ENCODE measurements at places on chromosomes 4 and X.

GRCh38 chr4:82891707-82892466, 934 bp upstream of the SEC31A start:
- DNase-seq: no peak

GRCh38 chrX:136047969-136048368, 62.7 kb downstream of the SLC9A6 start:
- no peak for DNase-seq

DNA sequence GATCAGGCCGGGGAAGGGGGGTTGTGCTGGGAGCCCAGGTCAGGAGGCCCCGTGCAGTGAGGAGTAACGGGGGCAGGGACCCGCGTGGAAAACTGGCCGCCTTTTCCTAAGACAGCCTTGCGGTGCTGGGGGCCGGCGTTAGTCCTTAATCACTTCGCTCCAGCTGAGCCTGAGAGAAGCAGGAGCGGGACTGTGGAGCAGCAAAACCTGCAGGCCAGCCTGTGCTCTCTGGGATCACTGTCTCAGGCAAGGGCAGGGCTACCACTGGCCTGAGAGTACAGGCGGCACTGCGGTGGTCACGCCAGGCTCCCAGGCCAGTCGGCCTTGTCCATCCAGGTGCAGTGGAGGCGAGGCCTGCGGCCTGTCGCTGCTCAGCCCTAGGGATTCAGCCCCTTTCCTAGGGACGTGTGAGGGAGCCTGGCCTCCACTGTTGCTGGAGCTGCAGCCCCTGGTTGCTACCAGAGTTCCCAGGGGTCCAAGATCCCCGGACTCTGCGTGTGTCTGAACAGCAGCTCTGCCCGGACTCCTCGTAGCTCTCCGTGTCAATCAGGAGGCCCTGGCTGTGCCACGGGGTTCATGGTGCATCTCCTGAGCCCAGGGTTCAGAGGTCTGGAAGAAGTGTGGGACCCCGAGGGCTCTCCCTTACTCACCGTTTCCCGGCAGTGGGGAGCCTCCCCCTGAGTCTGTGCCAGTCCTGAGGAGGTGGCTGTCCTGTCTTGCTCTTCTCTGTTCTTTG, 2141.7 kb upstream of the TENM3 start:
- DNase-seq: no peak

DNA sequence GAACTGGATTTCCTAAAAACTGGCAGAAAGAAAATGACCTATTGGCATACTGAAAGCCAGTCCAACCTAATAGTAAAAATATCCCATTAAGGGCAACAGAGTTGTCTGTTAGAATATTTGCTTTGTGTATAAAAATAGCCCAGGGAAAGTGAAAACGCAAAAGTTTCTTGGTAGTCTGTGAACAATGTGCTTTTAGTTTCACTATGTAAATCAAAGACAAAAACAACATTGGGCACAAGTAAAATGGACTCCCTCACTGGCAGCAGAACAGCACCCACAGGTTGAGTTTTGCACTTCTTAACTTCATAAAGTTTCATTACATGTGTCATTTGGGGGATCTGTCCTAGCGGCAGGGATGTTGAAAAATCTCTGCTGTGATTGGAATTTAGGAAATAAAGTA, 4.3 kb upstream of the FGG start:
- DNase-seq: no peak

DNA sequence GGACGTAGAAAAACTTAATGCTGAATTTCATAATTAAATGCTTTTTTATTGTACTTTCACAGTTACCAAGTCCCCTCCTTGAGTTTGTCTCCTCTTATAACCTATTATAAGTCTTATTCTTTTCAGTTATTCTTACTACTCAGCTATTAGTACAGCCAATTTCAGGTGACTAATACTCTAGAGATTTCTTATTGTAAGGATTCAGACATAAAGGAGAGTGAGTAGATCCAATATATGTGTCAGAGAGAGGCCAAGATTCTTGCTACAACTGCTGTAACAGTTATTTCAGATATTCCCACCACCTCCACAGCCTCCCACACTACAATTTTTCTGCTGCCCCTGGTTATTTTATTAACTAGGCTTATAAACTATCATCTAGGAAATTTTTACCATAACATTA, 274.5 kb downstream of the GPAT3 start:
- peak; percentile 10 for DNase-seq

GRCh38 chr4:53608242-53608641, 17.0 kb upstream of the LNX1 start:
- no peak for DNase-seq

DNA sequence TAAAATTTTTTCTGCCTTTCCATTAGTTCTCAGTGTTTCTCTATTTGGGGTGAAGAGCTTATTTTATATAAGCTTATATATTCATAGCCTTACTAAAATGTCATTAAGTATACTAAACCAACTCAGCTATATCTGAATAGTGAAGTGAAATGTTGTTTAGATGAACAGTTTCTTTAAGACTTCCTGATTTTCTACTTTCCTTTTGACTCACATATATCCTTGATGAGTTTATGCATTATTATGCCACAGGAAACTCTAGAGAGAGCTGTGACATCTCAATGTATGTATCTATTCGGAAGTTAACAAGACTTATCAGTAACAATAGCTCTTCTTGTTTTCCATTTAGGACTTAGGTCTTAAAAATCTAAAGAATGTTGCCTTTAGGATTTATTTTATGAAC, 1491.8 kb upstream of the IGFBP7 start:
- DNase-seq: no peak

DNA sequence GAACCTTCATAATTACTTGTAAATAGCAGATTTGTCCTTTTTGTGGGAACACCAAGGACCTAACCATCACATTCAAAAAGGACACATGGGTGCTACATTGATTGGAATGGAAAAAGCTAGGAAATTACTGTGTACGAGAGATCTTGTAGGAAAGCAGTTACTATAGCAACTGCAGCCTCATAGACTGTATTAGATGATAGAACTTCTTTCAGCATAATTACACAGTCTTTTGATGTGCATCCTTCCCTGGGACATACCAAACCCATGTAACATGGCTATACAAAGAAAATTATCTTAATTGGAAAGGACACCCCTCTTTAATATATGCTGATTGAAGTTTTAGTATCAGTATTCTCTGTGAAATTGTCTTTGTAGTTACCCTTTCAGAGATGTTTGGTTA, 130.7 kb upstream of the CTSO start:
- DNase-seq: no peak

DNA sequence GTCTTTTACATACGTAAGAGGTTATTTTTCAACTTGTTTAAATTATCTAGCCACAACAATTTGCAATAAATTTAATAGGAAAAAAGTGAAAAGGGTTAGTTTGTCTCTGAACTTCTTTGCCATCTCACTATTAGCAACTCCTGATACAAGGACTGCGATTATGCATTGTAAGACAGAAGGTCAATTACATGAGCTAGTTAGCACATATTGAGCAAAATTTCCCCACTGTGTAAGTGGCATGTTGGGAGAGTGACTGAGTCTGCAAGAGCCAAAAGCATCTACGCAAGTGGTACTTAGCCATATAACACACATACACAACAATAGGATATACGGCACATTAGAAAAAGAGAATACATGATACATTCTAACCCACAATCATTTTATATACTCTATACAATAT, 927.2 kb downstream of the STPG2 start:
- DNase-seq: no peak

- DNase-seq: no peak
Measured at GRCh38 chr4:71784569-71785197, 804 bp upstream of the GC start.

DNA sequence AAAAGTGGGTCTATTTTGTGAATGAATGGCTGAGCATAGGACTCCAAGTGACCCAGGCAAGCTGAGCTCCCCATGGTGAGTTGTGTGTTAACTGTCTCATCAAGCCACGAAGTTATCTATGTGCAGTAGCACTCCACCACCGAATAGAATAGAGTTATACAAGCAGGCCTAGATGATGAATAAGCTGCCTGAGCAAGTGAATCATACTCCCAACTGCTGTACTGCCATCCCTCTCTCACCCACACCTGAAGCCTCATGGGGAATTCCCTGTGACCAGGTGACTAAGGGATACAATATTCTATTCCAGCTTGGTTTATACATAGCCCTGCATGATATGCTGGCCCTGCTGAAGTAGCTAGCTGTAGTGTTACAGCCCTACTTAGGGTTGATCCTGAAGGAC, 38.7 kb downstream of the KDM5C start:
- DNase-seq: peak; percentile 98

DNA sequence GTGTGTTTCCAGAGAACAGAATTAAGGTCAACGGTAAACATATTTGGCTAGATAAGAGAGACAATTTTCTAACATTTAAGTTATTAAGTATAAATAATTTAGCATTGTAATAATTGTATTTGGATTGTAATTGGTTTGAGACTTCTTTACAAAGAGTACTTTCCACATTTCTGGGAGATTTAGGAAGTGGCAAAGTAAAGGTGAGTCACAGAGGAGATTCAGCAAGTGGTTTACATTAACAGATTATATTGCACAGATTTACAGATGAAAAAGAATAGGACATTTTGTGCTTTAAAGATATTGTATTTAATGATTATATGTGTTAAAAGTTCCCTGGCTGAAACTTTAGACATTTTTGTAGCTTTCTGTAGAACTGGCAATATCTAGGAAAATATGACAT, 584.4 kb upstream of the AADAT start:
- DNase-seq: no peak

GRCh38 chrX:13287816-13288215, 32.0 kb downstream of the ATXN3L start:
- peak; percentile 32 for DNase-seq

- DNase-seq: no peak
Measured at GRCh38 chrX:97527725-97528124, 644.0 kb downstream of the RPA4 start.

- DNase-seq: no peak
Measured at GRCh38 chr4:137528673-137529072, 3.6 kb downstream of the PCDH18 start.

DNA sequence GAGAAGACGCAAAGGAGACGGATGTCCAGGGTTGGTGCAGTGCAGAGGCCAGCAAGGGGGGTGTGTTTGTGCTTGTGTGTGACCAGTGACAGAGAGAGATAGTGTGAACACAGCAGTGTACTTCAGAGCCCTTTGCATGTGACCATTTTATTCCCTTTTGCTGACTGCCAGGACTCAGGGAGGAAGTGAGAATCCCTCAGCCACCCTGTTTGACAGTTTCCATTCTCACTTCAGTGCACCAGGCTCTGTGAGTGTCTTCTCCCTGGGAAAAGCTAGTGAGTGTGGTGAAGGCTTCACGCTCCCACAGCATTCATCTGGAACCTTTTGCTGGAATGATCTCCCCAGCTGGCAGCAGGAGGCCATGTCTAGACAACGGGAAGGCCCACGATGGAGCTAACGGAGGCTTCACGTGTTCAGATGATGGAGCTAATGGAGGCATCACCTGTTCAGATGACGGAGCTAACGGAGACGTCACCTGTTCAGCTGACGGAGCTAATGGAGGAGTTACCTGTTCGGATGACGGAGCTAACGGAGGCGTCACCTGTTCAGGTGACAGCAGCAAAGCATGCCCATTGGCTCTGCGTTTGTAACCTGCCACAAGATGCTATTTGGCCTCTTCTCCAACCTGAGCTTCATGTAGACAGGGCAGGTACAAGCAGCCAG, 195.4 kb downstream of the AFAP1 start:
- no peak for DNase-seq

- DNase-seq: no peak
Measured at GRCh38 chr4:7199771-7200441, 7.6 kb downstream of the SORCS2 start.

GRCh38 chrX:110987292-110987691, 108.7 kb upstream of the PAK3 start:
- no peak for DNase-seq

GRCh38 chr4:48720459-48720858, 59.6 kb downstream of the FRYL start:
- DNase-seq: no peak

DNA sequence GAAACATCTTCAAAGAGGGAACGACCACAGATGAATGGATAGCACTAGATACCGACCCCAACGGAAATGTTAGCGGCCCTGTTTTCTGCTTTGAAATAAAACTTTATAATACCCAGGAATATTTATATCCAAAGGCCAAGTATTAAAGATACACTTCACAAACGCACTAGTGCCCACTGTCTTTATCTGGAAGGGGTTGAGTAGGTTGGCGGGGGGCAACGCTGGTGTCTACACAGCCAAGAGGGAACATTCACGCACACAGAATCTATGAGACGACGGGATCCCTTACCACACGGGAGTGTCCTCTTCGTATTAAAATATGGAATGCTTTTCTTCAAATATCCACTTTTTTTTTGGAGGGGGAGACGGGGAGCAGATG, 3.3 kb downstream of the HAND2 start:
- DNase-seq: no peak

- no peak for DNase-seq
Measured at GRCh38 chrX:53659039-53659438, 27.5 kb downstream of the HUWE1 start.

- no peak for DNase-seq
Measured at GRCh38 chr4:182923366-182923765, 6.2 kb upstream of the DCTD start.

GRCh38 chr4:185638548-185639301, 103.4 kb upstream of the PDLIM3 start:
- DNase-seq: no peak

- DNase-seq: peak; percentile 81
Measured at GRCh38 chr4:149296503-149296902, 519.1 kb downstream of the IQCM start.

- DNase-seq: no peak
Measured at GRCh38 chr4:53956454-53956853, 108.0 kb downstream of the CHIC2 start.

- DNase-seq: peak; percentile 37
Measured at GRCh38 chr4:109592367-109592766, 32.3 kb downstream of the MCUB start.

DNA sequence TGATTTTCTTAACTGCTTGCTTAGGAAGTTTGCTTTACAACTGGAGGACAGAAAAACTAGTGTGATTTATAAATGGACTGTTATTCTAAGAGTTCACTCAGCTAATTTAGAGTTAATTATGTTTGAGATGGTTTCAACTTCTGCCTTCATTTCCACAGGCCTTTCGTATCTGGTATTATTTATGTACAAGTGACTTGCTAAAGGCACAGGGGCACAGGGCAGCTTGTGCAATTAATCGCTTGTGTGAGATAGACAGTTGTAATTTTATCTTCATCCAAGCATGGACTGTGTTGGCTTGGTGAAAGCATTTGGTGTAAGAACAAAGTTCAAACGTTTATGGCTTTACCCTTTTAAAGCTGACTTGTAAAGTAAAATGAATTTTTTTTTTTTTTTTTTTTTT, 38.3 kb downstream of the GPAT3 start:
- no peak for DNase-seq

GRCh38 chr4:16136827-16137226, 53.0 kb upstream of the PROM1 start:
- no peak for DNase-seq

DNA sequence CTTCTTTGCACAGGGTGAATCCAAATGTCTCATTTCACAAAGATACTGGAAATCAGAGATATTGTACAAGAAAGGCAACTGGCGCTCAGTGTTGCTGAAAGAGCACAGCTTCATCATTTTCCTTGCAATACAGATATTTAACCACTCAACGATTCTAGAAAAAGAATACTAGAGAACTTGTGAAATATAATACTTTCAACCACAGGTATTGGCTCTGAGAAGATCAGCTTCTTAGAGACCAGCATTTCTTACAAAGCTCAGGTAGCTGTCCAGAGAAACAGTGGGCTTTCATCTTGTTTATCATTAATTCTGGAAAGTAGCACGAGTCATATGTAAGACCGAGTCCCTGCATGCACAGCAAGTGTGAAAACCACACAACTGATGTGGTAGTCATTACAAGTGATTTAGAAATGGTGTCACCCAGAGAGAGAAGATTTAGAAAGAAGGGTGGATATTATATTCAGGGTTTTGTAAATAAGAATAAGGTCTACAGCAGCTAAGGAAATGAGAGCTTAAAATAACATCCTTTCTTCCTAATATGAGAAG, 7.8 kb upstream of the PPARGC1A start:
- DNase-seq: peak; percentile 53
